ENCODE measurements at places on chromosomes 3 and 15.

- DNase-seq, result peak; percentile 89
Measured at GRCh38 chr3:149581681-149582370, 76.0 kb downstream of the WWTR1 start.

DNA sequence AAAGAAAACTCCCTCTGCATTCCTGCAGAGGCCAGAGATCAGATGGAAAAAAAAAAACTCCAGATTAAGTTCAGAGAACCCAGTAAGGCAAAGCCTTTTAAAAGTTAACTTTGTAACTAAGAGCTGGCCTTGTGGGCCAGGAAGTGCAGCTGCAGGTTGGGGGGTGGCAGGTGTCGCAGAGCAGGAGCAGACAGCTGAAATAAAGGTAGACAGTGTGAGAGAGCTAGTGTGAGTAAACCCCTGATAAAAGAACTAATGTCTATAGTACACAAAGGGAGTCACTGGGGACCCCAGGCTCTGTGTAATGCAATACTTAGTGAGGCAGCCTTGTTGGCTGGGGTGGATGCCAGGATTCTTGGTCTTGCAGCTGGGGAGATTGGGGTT, 42.1 kb downstream of the PPCDC start:
- DNase-seq, result no peak

- DNase-seq, result no peak
Measured at GRCh38 chr3:128190501-128190900, 37.2 kb downstream of the EEFSEC start.

DNA sequence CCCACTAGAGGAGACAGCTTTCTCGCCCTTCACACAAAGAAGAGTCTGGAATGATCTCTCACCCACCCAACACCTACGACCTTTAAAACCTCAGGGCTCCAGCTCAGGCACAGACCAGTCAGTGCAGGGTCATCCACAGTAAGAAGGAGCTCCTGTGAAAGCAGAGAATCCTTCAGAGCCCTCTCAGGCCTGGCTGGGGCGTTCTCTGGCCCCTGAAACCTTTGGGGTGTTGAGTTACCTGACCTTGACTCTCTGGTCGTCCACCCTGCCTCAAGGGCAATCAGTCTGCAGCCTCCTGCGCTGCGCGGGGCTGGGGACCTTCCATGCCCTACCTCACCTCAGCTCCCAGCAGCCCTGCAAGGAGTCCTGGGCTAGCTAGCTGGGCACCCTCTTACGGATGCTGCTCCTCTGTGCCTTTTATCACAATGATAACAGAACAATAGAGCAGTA, 106.2 kb downstream of the ADCY5 start:
- DNase-seq, result no peak

GRCh38 chr3:59150039-59150438, 100.2 kb upstream of the CFAP20DC start:
- DNase-seq, result no peak

DNA sequence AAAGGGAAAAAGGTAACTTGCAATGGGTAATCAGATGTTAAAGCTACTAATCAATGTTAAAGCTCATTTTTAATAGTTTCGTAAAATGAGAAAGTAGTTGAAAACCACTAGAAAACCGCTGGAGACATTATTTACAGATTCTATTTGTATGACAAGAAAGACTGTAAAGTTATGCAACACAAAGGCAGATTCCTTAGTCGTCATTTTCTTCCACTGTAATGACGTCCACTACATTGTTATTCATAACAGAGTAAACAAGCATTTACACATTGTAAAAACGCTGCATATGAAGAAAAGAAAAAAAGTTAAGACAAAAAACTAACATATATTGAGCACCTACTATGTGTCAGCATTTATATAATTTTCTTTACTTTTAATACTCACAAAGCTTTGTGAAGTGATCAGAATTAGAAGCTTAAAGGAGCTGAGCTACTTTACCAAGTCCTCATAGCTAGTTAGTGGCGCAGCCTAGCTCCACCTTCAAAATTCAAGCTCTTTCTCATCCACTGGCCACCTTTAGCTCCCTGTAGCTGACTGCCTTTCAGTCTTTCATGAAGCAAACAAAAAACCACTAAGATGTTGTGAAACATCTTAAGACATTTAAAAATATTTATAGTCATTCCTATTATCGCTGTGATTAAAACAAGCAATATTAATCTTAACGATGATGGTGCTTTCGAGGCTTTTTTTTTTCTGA, 100.1 kb upstream of the CDIN1 start:
- no peak for DNase-seq

DNA sequence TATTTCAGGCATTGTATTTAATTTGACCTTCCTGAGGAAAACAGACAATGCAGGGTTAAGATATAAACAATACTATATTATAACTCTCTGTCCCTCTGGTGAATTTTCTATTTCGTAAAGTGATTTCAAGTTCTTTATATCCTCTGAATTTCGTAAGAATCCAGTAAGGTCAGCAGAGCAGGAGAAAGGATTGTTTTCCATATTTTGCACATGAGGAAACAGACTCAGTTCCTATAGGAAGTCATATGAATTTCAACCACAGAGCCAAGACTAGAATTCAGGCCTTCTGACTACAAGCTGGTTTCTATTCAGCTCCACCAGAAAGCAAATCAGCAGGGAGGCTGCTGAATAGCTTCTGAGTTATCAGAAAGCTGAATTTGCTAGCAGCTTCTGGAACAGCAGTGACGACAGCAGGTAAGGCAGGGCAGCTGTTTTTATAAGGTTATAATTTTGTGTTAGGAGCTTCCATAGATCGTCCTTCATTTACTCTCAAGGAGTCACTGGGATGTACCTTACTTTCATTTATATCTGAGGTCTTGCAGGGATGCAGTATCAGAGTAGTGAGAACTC, 11.1 kb upstream of the PLAAT1 start:
- DNase-seq, result no peak

- no peak for DNase-seq
Measured at GRCh38 chr3:134839422-134839821, 44.4 kb downstream of the EPHB1 start.

DNA sequence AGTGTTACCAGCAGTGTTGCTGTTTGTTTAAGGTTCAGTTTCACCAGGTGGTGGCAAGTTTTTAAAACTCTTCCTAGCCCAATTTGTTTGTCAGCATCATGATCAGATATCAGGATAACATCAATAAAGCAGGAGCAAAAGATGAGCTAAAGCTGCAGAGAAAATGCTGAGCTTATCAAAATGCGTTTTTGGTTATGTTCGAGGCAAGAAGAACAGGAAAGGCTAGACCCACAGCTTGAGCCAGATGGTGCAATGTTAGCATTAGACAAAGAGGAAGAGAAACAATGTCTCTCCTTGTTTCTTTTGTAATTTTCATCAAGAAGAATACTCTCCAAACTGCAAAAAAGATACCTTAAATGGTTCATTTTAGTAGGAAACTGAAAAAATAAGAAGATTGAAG, 66.2 kb downstream of the THRB start:
- DNase-seq, result no peak

Data from COLO829 (cell line).